ENCODE measurements at places on chromosomes 6 and 20. TPM values are rescaled to one million over a fixed set of nuclear protein-coding genes. Genes with fewer than 3 reads are reported as not detected.
A peak's percentile ranks its signal among the peaks of the same experiment; 100 is the strongest.

GRCh38 chr20:36167902-36168503 lies 13.5 kb downstream of the EPB41L1 start:
- no peak for DNase-seq

DNA sequence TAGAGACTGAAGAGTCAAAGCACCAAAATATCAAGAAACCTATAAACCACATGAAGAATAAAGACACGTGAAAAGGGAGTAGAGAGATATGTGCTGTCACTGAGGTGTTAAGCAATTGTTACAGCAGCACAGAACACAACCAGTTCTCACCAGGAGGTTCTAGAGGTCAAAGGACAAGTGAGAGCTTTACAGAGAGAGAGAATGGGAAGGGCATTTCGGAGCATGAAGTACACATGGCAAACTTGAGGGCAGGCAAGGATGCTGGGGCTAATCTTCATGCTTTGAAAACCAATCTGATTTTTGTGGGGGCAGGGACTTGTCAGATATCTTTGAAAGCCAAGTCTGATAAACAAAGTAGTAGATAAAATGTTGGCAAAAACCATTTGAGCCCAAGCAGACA lies 142.3 kb upstream of the NRSN1 start:
- DNase-seq = no peak

DNA sequence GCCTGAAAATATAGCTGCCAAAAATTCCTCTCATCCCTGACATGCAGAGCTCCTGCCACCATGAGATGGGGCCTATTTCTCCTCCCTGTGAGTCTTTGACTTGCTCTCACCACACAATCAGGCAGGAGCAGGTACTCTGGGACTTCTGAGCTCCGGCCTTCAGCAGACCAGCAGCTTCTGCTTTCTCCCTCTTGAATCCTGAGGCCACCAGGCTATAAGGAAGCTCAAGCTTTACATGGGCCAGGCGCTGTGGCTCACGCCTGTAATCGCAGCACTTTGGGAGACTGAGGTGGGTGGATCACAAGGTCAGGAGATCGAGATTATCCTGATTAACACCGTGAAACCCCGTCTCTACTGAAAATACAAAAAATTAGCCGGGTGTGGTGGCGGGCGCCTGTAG lies 238.7 kb upstream of the RREB1 start:
- no peak for DNase-seq

GRCh38 chr6:5041955-5042354 lies 38.1 kb upstream of the RPP40 start:
- DNase-seq = no peak

GRCh38 chr6:32825966-32826365 lies 9.2 kb upstream of the HLA-DOB start:
- peak; percentile 45 for DNase-seq

GRCh38 chr6:144351379-144352127 lies 66.4 kb downstream of the UTRN start:
- DNase-seq = no peak

DNA sequence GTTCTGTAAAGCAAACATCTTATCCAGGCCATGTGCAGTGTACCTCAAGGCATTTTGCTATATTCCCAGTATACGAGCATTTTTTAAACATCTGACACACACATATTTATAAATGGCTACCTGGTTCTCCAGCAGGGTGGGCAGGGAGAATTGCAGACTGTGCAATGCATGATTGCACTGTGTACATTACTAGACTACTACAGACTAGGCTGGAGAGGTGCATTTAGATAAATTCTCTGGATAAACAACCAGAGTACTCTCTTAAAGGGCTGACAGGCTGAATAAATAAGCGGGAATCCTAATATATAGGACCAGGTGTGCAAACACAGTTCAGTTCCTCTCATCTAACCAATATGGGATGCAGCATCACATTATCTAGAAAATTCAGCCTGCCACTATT lies 428.3 kb upstream of the ARID1B start:
- DNase-seq = no peak

GRCh38 chr6:82088978-82089771 lies 158.4 kb downstream of the IBTK start:
- DNase-seq = no peak

DNA sequence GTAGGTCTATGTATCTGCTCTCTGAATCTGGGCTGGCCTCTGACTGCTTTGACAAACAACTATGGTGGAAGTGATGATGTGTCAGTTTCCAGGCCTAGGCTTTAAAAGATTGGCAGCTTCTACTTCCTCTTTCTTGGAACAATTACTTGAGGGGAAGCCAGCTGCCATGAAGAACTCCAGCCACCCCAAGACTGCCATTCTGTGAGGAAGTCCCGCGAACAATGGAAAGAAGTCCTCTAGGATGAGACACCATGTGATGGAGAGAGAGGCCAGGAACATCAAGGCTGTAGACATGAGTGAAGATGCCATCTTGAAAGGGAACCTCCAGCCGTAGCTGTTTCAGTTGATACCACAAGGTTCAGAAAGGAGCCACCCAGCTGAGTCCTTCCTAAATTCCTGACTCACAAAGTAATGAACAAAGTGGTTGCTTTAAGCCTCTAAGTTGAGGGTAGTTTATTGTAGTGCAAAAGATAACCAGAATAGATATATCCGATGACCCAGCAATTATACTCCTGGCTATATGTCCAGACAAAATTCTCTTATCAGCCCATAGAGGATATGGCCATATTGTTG lies 15.3 kb upstream of the TCF15 start:
- DNase-seq = no peak

- DNase-seq = peak; percentile 6
These were observed 50.2 kb downstream of the CEP162 start for GRCh38 chr6:84177241-84177640.

GSTA3 gene
- total RNA-seq = not detected

EPPIN gene
- total RNA-seq = not detected

All from stomach (tissue), 19 donors.